ENCODE measurements at places on chromosomes 11 and 22.

DNA sequence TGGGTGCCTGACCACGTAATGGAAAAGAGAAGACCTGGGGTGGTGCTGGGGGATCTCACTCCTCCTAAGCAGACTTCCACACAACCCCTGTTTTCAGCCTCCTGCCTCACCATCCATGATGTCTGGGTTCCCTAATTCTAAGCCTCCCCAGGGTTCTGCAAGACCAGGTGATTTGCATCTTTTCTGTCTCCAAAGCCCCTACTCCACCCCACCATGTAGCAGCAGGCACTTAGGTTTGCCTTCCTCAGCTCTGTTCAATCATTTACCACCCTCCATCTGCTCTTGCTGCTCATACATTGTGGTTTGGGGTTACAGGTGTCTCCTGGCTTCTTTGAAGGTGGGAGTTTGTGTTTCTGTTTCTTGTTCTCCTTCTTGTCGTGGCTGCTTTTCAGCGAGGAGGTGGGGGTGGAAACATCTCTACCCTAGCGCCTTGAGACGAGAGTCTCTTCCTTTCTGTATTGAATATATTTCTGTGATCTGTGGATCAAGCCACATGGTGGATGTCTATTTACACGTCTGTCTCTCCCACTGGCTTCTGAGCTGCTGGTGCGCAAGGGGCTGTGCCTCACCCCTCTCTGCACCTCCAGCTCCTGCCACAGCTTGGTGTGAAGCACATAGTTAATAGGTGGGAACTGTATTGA, 6.6 kb upstream of the SSTR3 start:
- DNase-seq: peak; percentile 45

DNA sequence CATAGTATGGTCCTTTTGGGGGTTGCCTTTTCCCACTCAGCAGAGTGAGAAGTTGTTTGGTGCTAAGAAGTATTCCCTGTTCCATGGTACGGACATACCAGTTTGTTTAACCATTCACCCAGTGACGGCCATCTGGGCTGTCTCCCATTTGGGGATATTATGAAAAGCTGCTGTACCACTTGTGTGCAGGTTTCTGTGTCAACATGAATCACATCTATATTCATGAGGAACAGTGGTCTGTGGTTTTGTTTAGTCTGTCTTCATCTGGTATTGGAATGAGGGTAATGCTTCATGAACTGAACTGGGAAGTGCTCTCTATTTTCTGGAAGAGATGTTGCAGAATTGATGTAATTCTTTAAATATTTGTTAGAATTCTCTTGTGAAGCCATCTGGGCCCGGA, 89.5 kb downstream of the TRMU start:
- no peak for DNase-seq

DNA sequence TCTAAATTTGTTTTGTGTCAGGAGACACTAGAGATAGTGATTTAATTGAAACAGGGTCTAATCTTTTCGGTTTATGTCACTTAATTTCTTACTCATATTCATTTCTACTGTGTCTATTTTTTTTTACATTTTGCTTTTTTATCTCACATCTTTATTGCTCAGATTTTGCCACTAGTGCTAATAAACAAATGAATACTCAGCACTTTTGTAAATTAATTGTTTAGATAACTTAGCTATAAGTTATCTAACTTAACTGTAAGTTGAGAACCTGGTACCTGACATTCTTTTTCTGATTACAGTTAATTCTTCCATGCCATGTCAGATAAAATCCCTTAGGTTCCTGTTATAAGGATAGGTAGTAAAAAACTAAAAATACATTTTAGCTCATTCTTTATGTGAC, 22.1 kb upstream of the OR5M8 start:
- DNase-seq: no peak

DNA sequence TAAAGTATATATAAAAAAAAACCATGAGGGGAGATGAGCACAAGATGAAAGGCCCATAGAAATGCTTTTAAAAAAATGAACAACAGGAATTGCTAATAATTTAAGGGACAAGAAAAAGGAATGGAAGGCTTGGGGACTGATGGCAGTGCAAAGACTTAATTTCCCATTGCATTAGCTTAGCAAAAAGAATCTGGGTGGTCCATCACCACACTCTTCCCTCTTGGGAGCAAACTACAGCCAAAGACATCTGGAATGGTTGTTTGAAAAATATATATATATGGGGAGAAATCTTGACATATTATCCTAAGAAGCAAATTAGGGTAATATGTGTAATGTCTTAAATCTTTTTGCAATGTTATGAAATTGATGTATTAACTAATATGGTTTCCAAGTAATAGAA, 727.1 kb downstream of the METTL15 start:
- no peak for DNase-seq

DNA sequence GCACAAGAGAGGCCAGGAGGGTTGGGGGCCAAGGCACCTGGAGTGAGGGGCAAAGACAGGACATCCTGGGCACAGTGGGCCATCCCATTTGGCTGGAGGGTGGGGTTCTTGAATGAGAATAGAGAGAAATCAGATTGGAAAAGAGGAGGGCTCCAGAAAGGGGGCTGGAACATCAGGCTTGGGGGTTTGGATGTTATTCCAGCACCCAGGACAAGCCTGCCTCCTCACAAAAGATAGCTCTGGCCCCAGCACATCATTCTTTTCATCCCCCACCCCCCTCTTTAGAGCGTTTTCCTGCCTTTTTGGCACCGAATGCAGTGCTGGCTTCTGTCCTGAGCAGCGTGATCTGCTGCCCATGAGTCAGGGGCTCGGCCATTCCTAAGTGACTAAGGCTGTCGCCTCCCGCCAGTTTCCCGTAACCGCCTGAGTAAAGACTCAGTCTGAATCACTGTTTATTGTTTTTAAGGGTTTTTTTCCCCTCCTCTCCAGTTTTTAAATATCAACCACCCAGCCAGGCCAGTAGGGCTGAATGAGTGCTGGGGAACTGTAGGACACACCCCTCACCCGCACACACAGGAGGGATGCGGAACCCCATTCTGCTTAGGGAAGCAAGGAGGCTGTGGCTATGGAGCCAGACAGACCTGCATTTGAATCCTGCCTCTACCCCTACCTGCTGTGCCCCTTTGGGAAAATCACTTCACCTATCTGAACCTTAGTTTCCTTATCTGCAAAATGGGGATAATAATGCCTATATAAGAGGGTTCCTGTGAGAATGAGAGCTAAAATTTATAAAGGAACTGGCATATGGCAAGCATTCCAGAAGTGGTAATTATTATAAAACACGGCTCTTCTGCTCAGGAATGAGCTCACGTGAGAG, 32.4 kb upstream of the NAV2 start:
- DNase-seq: no peak

- no peak for DNase-seq
These were observed 15.3 kb upstream of the POLA2 start for GRCh38 chr11:65246506-65246905.
